ENCODE measurements at places on chromosomes 7 and 10. TPM values are rescaled to one million over a fixed set of nuclear protein-coding genes. Genes with fewer than 3 reads are reported as not detected.

Gene CYP2E1
- polyA plus RNA-seq: 3.4 TPM

Gene SHTN1
- polyA plus RNA-seq: 14.0 TPM

Gene HHEX
- polyA plus RNA-seq: 3.1 TPM

Gene CTAGE8
- polyA plus RNA-seq: 5.4 TPM

Gene HOXA6
- 1.1 TPM for polyA plus RNA-seq

DNA sequence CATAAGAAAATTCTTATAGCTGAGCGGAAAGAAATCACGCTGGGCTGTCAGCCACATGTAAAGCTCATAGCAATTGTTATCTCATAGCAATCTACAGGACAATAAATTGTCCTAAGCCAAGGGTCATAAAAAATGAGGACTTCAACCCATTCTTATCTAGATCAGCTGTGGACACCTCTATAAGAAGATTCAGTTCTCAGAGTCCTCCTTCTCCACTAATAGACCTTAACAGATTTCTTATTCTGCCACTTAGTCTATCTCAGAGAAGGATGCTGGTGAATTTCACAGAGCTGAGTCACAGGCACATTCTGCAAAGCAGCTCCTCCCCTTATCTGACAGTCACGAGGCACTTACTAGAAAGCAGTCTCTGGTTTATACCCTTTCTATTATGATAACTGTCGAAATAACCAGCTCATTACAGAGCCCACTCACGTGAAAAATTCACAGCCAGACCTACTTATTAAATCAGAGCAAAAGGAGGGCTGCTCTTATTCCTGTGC lies 185.3 kb upstream of the PCLO start:
- H3K4me1 ChIP-seq: no peaks in the 10 kb centered on the region
- H3K4me3 ChIP-seq: no peak overlapping the region
- no peak overlapping the region for H3K27ac ChIP-seq
- H3K36me3 ChIP-seq: no peaks in the 10 kb centered on the region
- DNase-seq: no peak

- H3K4me3 ChIP-seq: no peak overlapping the region
- H3K36me3 ChIP-seq: no peaks in the 10 kb centered on the region
- H3K27me3 ChIP-seq: no peaks in the 10 kb centered on the region
- peak; percentile 83 for DNase-seq
- peaks cover 24% of the 10 kb centered on the region for H3K4me1 ChIP-seq
Measured at GRCh38 chr7:1059200-1060091, 15.1 kb downstream of the GPR146 start.

- DNase-seq: no peak
- no peaks in the 10 kb centered on the region for H3K27me3 ChIP-seq
- peaks cover 8% of the 10 kb centered on the region for H3K4me1 ChIP-seq
- H3K4me3 ChIP-seq: no peak overlapping the region
Measured at GRCh38 chr10:113957013-113957412, 86.7 kb upstream of the ADRB1 start.

DNA sequence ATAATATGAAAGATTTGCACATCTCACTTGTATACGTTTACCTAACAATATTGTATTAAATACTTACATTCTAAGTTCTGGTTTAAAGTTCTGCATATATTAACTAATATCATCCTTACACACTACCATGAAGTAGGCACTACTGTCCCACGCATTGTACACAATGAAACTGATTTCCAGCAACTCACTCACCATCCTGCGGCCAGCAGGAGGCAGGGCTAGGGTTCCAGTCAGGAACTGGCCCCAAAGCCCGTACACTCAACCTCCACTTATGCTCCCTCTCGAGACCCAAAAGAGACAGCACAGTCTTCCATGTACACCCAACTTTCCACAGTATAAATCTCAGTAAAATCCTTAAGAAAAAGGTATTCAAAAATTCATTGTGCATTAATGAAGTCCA lies 41.4 kb downstream of the GRID1 start:
- no peak overlapping the region for H3K27ac ChIP-seq
- no peak for DNase-seq
- no peaks in the 10 kb centered on the region for H3K4me1 ChIP-seq
- no peak overlapping the region for H3K4me3 ChIP-seq
- no peaks in the 10 kb centered on the region for H3K27me3 ChIP-seq
- no peaks in the 10 kb centered on the region for H3K36me3 ChIP-seq

DNA sequence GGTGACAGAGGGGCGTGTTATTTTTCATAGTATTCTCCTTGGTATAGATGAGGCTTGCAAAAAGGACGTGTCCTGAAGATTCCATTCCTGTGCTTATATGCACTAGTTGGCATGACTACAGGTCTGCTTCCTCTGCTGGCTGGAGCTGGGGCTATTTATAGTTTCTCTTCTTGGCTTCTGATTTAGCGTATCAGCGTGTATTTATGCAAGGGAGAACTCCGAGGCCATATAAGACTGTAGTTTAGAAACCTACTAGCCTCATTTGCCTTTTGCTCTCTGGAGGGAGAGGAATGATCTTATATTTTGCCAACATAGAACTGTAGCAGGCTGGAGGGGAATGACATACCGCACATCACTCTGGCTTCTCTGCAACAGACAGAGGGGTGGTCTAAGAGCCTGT lies 39.7 kb downstream of the CACNB2 start:
- H3K4me1 ChIP-seq: peaks cover 2% of the 10 kb centered on the region
- no peak overlapping the region for H3K27ac ChIP-seq
- no peak overlapping the region for H3K4me3 ChIP-seq
- no peak for DNase-seq
- no peaks in the 10 kb centered on the region for H3K36me3 ChIP-seq

GRCh38 chr10:15591431-15591830 lies 128.3 kb downstream of the ITGA8 start:
- no peak overlapping the region for H3K4me3 ChIP-seq
- no peaks in the 10 kb centered on the region for H3K36me3 ChIP-seq
- H3K27me3 ChIP-seq: no peaks in the 10 kb centered on the region
- DNase-seq: no peak

GRCh38 chr7:89334797-89335196 lies 539.3 kb upstream of the TEX47 start:
- no peaks in the 10 kb centered on the region for H3K4me1 ChIP-seq
- no peak overlapping the region for H3K4me3 ChIP-seq
- H3K27ac ChIP-seq: no peak overlapping the region
- no peaks in the 10 kb centered on the region for H3K36me3 ChIP-seq

GRCh38 chr10:61903221-61903927 lies 1.9 kb downstream of the ARID5B start:
- H3K27ac ChIP-seq: peak overlapping the region; percentile 98
- H3K36me3 ChIP-seq: no peaks in the 10 kb centered on the region
- peak overlapping the region; percentile 95 for H3K4me3 ChIP-seq
- no peaks in the 10 kb centered on the region for H3K27me3 ChIP-seq

DNA sequence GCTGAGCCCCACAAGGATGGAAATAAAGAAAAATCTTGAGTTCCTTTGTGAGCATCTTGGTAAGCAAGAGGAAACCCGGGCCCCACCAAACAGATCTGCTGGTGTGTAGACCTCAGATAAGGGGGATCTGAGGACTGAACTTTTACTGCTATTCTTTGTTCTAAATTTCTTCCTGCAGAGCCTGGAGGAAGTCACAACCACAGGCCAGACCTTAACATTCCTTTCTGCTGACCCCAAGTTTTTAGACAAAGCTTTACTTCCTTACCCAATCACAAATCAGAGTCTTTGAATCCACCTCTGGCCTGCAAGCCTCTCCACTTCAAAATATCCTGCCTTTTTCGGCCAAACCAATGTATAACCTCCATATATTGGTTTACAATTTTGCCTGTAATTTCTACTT lies 352.6 kb upstream of the AUTS2 start:
- H3K4me1 ChIP-seq: no peaks in the 10 kb centered on the region
- H3K27ac ChIP-seq: no peak overlapping the region
- no peak for DNase-seq
- H3K4me3 ChIP-seq: no peak overlapping the region
- H3K36me3 ChIP-seq: no peaks in the 10 kb centered on the region
- no peaks in the 10 kb centered on the region for H3K27me3 ChIP-seq

- H3K4me1 ChIP-seq: no peaks in the 10 kb centered on the region
- DNase-seq: no peak
- H3K27ac ChIP-seq: no peak overlapping the region
- H3K36me3 ChIP-seq: no peaks in the 10 kb centered on the region
- no peak overlapping the region for H3K4me3 ChIP-seq
Measured at GRCh38 chr7:90817846-90818245, 221.7 kb downstream of the CDK14 start.

GRCh38 chr7:132782777-132783640 lies 206.7 kb upstream of the PLXNA4 start:
- no peak overlapping the region for H3K27ac ChIP-seq
- no peaks in the 10 kb centered on the region for H3K36me3 ChIP-seq
- H3K4me1 ChIP-seq: no peaks in the 10 kb centered on the region
- peak; percentile 58 for DNase-seq
- no peak overlapping the region for H3K4me3 ChIP-seq
- H3K27me3 ChIP-seq: no peaks in the 10 kb centered on the region
